ENCODE measurements at places on chromosomes 3 and 15.

- peak; percentile 75 for DNase-seq
These were observed 6.7 kb upstream of the ACSBG1 start for GRCh38 chr15:78241017-78241416.

DNA sequence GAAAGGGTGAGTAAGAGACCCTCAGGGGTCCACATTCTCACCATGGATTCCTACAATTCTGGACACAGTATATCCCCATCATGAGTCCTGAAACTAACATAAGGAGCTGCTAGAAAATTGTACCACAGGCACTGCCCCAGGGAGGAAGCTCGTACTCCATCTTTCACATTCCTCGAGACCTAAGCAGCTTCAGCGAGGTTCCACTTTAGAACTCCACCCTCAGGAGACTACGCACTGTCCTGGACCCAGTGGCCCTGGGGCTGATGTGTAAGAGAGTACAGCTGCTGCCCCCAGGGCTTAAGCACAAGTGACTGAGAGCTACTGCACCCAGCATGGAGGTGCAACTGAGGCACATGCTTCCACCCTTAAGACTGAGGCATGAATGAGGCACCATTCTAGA is 352.5 kb downstream of the ZNF385D start:
- no peak for DNase-seq

GRCh38 chr15:68699124-68699880 is 120.5 kb downstream of the CORO2B start:
- DNase-seq, result no peak

GRCh38 chr3:194322678-194323211 is 28.4 kb downstream of the CPN2 start:
- no peak for DNase-seq

DNA sequence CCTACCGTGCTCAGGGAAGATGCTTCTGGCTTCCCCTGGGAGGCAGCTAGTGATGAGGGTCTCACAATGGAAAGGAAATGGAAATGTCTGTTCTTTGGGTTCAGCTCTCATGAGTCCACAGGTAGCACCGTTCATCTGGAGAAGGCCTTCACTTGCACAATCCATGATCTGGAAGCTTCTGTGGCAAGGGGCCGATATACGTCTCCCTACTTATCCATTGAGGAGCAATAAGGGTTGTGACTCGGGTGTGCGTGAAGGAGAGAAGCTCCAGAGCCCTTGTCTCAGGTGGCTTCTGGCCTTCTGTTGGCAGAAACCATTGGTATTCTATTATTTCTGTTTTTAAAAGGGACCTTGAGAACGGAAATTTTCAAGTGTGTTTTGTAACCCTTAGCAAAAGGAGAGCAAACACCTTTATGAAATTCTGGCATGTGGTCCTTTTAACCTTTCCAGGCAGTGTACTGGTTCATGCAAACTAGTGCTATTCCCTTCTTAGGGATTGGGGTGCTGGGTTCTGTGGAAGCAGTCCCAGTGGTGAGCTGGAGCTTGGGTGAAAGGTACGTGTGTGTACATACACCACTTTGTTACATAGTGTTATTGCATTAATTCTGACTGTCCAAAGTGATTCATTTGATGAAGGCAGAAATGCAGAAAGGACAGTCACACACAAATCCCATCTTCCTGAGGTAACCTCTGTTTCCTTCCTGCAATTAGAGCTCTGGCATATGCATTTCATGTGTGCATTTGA is 32.5 kb downstream of the KLF13 start:
- no peak for DNase-seq

DNA sequence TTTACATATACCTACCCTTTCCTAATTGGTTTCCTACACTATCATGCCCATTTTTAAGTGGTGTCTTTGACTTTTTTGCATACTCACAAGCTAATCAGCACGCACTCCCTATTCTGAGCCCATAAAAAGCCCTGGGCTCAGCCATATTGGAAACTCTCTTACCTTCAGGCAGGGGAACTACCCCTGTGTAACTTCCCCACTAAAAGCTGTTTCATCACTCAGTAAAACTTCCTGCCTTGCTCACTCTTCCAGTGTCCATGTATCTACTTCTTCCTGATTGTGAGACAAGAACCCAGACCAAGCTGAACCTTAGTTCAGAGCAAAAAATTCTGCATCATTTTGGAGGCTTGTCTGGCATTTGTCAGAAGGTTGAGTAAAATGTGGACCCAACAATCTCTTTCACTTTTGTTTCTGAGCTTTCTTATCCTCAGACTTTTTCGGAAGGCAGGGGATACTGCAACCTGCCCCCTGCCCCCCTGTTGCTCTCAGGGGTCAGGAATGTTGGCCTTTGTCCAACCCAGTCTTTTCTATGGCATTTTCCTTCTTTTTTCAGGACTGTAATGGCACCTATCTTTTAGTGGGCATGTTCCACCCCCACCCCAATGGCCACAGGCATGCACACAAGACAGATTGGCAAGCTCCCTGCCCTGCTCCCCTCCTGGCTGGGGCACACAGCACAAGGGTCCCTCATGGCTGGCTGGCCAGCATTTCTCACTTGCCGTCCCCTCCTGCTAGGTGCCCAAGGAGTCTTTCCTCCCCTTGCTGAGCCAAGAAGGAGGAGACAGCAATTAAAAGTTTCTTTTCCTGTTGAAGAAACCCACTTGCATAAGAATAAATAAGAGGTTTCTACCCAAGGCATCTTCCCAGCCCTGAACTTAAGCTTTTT is 26.3 kb upstream of the TMEM45A start:
- DNase-seq, result no peak

DNA sequence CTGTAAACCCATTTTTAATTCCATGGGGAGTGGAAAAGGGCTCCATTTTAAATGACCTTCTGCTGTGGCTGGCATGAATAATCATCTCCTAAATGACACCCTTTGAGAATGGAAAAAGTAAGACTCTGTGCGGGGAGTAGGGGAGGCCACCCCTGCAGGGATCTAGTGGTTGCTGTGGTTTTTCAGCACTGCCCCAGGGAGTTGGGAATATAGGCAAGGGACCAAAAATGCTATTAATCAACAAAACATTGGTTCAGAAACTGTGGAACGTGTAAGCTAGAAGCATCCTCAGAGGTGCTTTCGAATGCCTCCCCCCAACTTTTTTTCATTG is 30.1 kb upstream of the ADAMTS7 start:
- DNase-seq, result no peak

DNA sequence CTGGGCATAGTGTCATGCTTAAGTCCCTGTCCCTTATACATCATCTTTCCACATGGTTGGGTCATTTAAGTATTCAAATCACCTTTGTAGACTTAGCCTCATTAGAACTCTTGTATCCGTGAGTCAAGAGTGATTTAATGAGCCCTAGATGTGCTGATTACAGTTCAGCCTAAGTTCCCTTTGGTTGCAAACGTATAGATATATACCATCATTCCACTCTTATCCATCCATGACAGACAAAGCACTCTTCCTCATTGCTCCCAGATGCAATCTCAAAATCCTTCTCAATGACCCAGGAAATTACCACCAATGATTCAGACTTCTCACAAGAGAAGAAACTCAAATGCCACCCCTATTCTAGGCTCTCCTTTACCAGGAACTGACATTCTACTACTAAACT is 50.2 kb upstream of the C3orf49 start:
- peak; percentile 33 for DNase-seq

DNA sequence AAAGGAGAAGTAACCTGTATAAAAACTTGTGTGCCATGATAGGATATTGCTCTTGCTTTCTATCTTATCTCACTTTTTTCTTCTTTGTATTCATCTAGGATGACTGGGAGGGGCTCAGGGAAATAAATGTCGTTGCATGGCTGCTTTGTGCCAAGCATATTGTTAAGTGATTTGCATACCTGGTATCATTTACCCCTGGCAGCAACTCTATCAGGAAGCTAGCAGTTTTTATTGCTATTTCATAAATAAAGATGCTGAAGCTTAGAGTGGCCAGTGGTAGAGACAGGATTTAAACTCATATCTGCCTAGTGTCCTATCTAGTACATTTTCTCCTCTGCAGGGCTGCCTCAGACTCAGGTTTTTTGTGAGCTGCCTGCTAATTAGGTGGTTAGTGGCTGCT is 253.3 kb downstream of the PTPRG start:
- DNase-seq, result peak; percentile 25

GRCh38 chr15:85609492-85609891 is 185.2 kb downstream of the KLHL25 start:
- DNase-seq, result no peak

DNA sequence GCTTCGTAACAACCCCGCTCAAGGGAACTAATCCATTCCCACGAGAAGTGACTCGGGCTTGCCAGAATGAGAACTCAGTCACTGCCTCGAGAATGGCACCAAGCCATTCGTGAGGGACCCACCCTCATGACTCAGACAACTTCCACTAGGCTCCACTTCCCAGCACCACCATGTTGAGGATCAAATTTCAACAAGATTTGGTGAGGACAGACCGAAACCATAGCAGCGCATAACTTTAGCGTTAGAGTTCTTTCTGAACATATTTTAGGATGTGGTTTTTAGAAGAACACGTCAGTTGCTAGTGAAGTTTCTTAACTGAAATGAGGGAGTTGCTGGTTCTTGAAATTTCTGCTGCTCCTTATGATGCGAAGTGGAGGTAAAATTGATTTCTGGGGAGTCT is 13.5 kb downstream of the PTPRG start:
- no peak for DNase-seq

DNA sequence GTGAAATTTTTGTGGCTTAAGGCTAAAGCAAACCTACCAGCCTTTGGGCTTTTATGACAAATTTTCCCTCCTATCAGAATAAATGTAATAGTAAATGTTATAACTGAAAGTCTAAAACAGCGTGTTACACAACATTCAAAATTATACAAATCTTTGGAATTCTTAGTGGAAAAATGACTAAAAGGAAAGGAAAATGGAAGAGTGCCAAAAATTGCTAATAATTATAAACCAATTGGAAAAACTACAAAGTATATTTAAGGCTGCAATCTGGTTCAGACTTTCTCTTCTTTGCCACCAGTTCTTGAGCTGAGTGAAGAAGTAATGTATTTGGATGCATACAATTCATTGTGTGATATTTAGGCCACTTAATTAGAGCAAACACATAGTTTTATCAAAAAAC is 45.6 kb upstream of the PHLDB2 start:
- no peak for DNase-seq

DNA sequence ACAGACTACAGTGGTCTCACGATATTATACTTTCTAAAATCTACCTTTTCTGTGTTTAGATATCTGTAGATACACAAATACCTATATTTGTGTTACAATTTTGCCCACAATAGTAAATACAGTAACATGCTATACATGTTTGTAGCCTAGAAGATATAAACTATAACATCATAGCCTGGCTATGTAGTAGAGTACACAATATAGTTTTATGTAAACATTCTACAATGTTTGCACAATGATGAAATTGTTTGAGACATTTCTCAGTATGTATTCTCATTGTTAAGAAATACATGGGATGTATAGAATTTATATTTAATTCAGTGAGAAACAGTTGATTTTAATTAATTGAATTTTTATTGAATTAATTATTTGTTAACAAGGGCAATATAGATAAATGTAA is 1367.0 kb downstream of the OTOL1 start:
- DNase-seq, result no peak

GRCh38 chr15:78130466-78131294 is 565 bp downstream of the CIB2 start:
- peak; percentile 49 for DNase-seq

DNA sequence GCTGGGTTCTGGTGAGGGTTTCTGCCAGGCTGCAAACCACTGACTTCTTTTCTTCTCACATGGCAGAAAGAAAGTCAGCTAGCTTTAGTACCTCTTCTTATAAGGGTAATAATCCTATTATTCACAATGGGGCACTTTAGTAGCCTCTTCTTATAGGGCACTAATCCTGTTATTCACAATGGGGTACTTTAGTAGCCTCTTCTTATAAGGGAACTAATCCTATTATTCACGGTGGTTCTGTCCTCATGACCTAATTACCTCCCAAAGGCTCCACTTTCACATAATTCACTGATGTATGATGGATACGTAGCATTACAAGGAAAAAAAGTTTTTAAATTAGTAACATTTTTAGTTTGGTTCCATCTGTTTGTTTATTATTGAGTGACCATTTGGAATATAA is 671.3 kb downstream of the NSUN3 start:
- DNase-seq, result no peak

- no peak for DNase-seq
These were observed 10.5 kb upstream of the EIF4A2 start for GRCh38 chr3:186772701-186773417.

DNA sequence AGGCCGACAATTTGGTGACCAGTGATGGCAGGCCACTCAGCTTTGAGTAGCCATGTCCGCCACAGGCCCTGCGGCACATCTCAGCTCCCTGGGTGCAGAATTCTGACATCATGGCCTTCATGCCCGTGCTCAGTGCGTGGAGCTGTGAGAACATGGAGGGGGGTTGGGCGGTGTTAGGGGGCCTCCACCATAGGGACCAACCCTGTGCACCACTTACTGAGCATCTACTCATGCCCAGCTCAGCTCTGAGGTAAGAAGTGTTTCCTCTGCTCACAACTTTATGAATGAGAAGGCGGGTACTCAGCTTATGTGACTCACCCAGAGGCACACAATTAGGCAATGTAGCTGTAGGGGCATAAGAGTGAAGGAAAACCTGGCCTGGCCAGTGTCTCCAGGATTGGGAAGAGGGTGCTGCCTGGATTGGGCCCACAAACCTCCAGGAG is 10.5 kb downstream of the ACOX2 start:
- DNase-seq, result no peak

DNA sequence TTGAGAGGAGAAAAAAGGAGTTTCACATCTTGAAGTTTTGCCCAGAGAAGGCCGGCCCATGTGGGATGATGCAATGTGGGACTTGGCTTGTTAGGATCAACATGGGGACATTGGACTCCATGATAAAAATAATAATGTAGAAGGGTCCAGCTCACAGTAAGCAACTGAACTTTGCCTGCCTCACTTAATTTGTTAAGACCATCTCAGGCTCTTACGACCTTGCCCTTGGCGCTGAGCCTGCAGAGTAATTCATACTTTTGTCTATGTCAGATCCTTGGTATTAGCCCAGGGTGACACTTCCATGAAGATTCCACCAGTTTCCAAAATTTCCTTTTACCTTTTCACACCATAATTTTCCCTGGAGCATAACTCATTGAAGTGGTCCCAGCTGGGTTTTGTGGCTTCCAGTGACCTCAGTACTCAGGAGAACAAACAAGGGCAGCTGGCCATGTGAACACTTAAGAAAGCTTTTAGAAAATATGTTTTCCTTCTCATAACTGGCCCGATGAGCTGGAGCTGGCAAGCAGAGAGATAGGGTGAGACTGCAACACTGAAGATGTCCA is 315.4 kb upstream of the RASGRP1 start:
- no peak for DNase-seq

- DNase-seq, result no peak
These were observed 48.3 kb downstream of the SRP14 start for GRCh38 chr15:39990706-39991105.

GRCh38 chr3:104257486-104257885 is 1109.2 kb upstream of the ALCAM start:
- no peak for DNase-seq

GRCh38 chr15:42163947-42164550 is 7.6 kb upstream of the PLA2G4F start:
- DNase-seq, result no peak

- DNase-seq, result no peak
These were observed 10.6 kb upstream of the NFKBIZ start for GRCh38 chr3:101838691-101839090.
